ENCODE measurements at places on chromosomes 16 and 17.

GRCh38 chr17:33292201-33292980 lies 704 bp downstream of the ASIC2 start:
- DNase-seq, result no peak

GRCh38 chr17:82839617-82840292 lies at the start of gene ZNF750:
Gene ZNF750 (minus strand): TSS chr17:82840022. CDS start chr17:82832454, 7,568 bp downstream.
- no peak for DNase-seq

GRCh38 chr16:82630219-82630618 lies 3.5 kb downstream of the CDH13 start:
- no peak for DNase-seq

- DNase-seq, result no peak
Measured at GRCh38 chr16:19685176-19685575, 32.9 kb downstream of the KNOP1 start.

- no peak for DNase-seq
Measured at GRCh38 chr17:50420419-50421112, 5.5 kb upstream of the ACSF2 start.

Data from activated T-cell treated with anti-CD3 and anti-CD28 coated beads, Interleukin-2, amount 50 U/mL, for 1 hour (primary cell).